Activated CD4-positive, alpha-beta T cell treated with anti-CD3 and anti-CD28 coated beads, Interleukin-10, Interleukin-2, amounts not matched to agents 100 ng/mL and 50 ng/mL, durations not matched to agents 16 hours and 8 hours (primary cell): ENCODE measurements at places on chromosomes 13 and 19.

GRCh38 chr13:58933475-58933874 lies 1230.3 kb downstream of the DIAPH3 start:
- DNase-seq = no peak

DNA sequence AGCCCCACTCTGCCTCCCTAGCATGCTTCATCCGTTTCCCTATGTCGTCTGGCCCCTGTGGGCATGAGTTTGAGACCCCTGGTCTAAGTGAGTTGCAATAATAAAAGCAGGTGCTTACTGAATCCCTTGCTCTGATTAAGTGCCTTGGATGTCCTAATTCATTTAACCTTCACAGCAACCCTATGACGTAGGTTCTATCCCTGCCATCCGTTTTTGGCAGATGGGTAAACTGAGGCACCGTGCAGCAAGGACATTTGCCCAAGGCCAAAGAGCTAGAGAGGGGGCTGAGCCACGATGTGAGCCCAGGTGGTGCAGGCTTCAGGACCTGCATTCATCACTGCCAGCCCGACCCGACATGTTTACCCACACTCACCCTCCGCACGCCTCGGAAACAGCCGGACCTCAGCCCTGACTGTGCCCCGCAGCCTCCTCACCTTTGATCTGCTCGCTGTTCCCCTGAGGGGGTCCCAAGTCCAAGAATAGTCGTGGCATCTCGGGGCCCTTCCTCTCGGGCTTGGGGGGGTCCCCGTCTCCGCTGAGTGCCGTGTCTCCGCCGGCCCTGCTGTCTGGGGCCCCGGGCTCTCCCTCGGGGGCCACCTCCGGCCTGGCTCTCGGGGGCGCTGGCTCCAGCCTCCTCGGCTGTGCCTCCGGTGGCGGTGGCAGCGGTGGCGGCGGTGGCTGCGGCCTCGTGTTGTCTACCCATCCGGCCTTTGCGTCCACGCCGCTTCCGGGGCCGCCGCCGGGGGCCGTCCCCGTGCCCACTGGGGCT lies 14.5 kb downstream of the LMTK3 start:
- DNase-seq = no peak

- DNase-seq = no peak
Measured at GRCh38 chr13:59474696-59475095, 689.0 kb downstream of the DIAPH3 start.

GRCh38 chr13:69677343-69677742 lies 430.3 kb upstream of the ATXN8OS start:
- no peak for DNase-seq

- DNase-seq = peak; percentile 32
Measured at GRCh38 chr13:41995946-41996345, 35.0 kb upstream of the VWA8 start.

DNA sequence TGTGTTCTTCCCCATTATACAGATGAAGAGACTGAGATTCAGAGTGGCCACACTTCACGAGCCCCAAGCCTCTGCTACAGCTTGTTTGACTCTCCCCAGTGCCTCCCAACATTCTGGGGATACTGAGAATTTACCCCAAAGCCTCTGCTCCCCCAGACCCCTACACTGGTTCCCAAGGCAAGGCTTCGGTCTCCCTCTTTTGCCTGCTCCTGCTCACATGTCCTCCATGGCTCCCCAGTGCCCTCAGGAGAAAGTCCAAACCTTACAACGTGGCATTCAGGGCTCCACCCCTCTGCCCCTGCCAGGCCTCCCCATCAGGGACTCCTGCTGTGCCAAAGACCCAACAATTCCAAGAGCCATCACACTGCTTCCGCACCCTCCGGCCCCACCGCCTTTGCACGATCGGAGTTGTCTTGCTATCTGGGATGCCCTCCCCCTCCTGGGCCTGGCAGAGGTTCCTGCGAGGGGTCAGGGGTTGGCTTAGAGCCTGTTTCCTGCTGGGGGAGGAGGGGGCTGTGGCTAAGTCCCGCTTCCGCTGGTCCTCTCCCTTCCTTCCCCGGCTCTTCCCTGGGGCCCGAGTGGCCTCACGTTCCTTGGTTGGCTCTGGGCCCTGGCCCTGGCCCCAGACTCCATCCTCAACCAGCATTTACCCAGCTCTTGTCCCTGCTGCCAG lies 15.4 kb downstream of the GTPBP3 start:
- DNase-seq = no peak

DNA sequence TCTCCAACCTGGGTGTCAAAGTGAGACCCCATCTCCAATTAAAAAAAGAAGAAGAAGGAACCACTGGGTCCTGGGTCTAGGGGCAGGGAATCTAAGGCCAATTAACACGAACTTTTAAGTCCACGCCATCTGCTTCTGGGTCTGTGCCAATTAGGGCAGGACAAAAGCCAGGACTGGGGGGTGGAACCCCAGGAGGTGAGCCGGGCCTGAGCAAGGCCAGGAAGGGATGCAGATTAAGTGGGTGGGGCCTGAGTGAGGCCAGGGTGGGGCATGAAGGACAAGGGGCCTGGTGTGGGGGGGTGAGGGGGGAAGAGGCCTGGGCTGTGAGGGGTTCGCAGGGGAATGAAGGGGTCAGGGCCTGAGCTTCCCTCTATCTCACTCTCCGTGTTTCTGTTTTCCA lies 26.3 kb upstream of the ZNF83 start:
- DNase-seq = no peak

GRCh38 chr19:33282036-33282671 lies 20.2 kb downstream of the CEBPA start:
- DNase-seq = no peak

- DNase-seq = no peak
Measured at GRCh38 chr19:20664901-20665781, 3.8 kb upstream of the ZNF626 start.

- no peak for DNase-seq
Measured at GRCh38 chr13:44413095-44413494, 39.5 kb downstream of the SERP2 start.

DNA sequence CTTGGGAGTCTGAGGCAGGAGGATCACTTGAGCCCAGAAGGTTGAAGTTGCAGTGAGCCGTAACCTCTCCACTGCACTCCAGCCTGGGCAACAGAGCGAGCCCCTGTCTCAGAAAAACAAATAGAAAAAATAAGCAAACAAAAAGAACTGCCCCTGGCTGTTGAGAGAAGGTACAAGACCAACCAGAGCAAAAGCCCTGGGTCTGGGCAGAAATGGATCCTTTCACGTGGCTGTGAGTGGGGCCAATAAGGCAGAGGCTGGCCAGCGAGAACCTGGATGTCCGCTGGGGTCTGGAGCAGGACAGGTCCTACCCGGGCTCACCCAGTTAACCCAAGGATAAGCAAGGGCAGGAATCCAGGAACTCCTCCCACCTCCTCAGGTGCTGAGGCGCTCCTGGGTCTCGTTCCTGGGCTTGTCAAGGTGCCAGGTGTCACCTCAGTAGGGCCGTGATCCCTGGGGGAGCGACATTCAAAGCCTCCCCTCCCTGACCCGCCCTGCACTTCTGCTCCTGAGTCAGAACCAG lies 4.7 kb upstream of the SLC5A5 start:
- no peak for DNase-seq

DNA sequence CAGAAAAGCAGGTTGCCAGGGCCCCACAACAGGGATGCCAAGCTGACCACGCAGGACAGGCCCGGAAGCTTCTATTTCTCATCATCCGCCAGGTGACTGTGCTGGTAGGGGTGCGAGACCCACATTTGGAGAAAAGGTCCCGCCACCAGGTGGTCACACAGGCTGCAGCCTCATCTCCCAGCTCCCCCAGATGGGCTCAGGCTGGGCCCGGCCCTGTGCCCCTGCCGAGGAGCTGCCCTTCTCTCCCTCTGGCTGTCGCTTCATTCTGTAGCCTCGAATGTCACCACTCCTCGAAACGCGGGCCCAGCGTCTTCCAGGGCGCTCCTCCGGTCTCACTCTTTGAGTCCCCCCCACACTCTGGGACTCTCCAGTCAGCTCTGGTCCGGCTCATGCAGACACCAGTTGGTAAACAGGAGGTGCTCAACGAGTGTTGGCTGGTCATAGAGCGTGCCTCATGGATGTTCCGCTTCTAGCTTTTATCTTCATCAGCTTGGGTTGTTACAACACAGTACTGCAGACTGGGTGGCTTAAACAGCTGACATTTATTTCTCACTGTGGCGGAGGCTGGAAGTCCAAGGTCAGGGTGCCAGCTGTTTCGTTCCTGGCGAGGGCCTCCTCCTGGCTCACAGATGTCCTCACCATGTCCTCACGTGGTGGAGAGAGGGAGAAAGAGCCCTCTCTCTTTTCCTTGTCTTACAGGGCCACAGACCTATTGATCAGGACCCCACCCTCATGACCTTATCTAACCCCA lies 87.1 kb downstream of the TEX29 start:
- DNase-seq = no peak

DNA sequence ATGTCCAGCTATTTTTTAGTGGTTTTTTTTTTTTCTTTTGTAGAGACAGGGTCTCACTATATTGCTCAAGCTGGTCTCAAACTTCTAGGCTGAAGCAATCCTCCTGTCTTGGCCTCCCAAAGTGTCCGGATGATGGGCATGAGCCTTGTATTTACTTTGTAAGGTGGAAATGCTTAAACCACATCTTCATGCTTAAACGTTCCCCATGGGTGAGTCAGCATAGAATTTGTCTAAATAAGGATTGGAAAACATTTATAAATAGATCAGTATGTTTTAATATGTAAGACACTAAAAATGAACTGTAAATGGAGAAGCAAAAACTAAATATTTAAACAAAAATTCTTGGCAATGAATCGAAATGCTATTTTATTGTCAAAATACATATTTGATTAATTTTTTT lies 698.0 kb downstream of the PCDH9 start:
- no peak for DNase-seq

DNA sequence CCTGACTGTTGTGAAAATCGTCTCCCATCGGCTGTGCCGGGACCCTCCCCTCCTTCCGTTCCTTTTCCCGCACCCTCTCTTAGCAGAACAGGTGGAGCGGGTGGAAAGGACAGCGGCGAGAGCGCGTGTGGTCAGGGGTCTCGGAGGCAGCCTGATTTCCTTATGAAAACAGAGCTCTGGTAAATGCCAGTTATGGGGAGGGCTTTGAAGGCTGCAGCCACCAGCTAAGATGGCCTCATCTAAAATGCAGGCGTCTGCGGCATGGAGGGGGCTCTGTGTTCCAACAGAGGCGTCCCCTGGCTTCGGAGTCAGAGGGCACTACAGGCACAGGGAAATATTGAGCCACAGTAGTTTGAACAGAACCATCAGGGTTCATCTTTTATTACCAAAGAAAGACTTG lies 93.8 kb upstream of the SOX1 start:
- DNase-seq = no peak

DNA sequence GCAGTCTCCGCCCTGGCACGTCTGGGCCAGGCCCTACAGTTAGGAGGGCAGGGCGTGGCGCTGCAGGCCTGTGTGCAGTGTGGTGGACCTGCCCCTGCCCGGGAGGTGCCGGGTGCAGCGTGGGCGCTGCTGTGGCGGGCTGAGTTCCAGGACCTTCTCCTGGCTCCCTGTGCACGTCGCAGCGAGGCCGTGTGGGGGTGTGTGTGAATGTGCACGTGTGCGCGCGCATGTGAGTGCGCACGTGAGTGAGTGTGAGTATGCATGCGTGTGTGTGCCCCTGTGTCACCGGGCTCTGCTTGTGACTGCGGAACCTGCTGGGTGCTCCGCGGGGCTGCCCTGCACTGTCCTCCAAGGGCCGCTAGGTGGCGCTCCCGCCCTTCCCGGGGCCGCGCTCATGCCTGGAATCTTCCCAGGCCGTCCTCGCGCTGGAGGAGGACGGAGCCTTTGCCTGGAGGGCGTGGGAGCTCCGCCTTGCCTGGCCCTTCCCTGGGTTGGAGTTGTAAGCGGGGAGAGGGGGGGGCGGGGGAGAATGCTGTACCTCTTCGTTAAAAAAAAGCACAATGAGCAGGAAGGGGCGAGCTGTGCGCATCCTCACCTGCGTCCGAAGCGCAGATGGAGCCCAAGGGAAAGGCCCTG lies 79.3 kb downstream of the KDM4B start:
- DNase-seq = peak; percentile 64

GRCh38 chr19:50039968-50040367 lies 14.2 kb downstream of the ZNF473 start:
- DNase-seq = no peak

GRCh38 chr19:34172661-34173192 lies 423 bp downstream of the LSM14A start:
- DNase-seq = peak; percentile 34

DNA sequence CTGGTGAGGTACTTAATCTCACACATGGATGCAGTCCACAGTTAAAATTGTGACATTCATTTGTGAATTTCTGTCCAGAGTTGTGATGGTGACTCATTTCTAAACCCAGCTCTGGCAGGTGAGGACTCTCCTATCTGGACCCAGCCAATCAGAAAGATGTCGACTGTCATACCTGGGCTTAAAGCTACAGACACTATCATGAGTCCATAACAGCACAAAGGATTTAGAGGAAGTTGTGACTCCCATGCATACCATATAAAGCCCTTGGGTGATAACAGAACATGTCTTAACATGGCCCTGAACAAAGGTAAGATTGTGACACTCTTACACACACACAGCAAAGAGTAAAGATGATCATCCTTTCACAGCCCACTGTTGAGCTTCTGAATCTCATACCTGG lies 59.7 kb upstream of the ZNF724 start:
- no peak for DNase-seq

DNA sequence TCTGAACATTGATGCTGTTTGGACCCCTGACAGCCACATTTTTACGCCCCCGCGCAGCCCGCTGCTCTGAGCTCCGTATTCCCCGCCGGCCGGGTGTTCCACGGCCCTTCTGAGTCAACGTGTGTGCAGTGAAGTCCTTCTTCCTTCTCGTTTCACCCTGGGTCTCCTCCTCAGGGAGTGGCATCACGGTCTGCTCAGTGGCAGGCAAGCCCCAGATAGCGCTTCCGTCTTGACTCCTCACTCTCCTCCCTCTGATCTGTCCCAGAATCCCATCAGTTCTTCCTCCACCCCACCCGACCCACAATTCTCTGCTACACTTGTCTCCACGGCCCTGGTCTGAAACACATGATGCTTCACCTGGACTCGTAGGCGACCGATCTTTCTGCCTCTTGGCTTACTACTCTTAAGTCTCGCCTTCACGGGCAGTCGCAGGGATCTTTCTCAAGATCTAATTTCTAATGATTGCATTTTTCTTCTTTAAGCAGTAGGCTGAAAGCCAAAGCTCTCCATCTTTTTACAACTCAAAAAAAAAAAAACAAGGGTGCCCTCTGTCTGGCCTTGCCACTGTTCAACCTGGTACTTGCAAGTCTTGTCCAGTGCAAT lies 33.9 kb downstream of the CCNE1 start:
- DNase-seq = peak; percentile 31

- DNase-seq = no peak
Measured at GRCh38 chr13:90403330-90404082, 944.0 kb upstream of the MIR17HG start.

GRCh38 chr13:99980824-99981734 lies 505 bp upstream of the ZIC2 start:
- DNase-seq = peak; percentile 28

DNA sequence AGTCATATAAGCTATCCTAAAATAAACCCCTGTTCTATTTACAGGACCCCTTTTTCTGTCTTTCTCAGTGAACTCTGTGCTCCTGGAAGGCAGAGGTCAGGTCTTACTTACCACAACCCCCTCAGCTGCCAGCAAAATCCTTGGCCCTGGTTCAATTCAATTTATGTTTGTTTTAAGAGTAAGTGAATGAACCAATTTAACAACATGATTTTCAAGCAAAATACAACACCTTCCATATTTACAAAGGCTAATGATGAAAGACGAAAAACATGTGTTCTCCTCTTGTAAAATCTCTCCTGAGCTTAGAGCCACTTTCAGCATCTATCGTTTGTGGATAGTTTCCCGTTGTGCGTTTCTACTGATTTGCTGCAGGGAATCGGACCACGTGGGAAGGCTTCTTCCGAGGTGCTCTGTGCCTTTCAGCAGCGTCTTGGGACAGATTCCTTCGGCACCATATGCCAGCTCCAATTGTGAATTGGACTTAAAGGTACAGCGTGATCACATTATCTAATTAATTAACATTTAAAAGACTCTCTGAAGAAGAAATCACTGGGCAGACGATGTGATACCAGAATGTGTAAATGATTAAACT lies 411.7 kb downstream of the IRS2 start:
- no peak for DNase-seq
